ENCODE measurements at places on chromosomes 1 and 21.
A peak's percentile ranks its signal among the peaks of the same experiment; 100 is the strongest.

DNA sequence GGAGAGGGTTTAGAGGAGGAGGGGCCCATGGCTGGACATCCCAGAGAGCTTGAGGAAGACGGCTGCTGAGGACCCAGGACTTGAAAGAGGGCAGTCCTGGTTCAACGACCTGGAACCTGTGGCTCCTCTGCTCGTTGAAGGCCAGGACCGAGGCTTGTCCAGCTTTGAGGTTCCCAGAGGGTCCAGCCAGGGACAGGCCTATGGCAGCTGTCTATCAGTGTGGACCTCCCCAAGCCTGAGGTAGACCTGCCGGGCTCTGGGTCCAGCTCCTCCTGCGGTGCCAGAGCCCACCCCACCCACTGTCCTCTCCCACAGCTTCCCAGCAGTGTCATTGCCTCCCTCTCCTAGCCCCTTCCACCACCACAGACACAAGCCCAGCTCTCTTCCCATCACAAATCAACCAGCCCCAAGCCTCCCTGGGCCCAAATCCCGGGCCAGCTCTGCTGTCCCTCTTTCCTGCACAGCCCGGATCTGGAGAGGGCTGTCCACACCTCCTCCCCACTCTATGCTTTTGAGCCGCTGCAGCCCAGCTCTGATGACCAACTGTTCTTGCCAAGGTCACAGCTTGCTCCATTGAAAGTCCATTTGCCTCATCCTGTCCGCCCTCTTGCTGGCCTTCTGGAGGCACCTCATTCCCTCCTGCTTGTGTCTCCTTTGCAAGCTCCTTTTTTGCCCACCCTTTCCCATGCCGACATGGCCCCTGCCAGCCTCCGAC is 48.7 kb upstream of the EDN2 start:
- no peak for DNase-seq

GRCh38 chr1:31396633-31397351 is 16.2 kb upstream of the SERINC2 start:
- DNase-seq: peak; percentile 64

DNA sequence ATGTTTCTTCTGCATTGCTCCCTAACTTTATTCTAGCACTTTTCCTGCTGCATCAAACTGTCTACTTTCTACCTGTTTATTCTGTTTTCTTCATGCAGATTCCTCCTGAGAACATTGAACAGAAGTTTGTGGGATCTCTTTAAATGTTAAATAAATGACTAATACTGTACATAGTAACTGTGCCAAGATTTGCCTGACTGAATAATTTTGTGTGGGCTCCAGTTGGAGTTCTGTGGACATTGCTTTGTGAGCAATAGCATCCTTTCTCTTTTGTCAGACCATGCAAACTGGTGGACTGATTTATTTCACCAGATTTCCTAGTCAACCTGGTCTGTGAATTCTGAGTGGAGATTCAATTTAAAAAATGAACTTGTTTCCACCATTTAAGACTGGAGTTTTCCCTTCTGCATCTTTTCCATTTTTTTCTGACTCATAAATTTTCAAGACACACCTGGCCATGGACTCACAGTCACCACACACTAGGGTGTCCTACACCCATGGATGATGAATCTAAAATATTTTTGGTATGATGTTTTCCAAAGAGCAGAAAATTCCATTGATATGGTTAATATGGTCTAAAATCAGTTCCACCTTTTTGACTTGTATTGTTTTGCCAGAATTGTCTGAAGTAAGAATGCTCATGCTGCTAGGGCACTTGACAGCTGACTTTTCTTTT is 140.7 kb upstream of the SPAG17 start:
- DNase-seq: no peak

- no peak for DNase-seq
These were observed 654.5 kb downstream of the MATN1 start for GRCh38 chr1:30068787-30069472.

DNA sequence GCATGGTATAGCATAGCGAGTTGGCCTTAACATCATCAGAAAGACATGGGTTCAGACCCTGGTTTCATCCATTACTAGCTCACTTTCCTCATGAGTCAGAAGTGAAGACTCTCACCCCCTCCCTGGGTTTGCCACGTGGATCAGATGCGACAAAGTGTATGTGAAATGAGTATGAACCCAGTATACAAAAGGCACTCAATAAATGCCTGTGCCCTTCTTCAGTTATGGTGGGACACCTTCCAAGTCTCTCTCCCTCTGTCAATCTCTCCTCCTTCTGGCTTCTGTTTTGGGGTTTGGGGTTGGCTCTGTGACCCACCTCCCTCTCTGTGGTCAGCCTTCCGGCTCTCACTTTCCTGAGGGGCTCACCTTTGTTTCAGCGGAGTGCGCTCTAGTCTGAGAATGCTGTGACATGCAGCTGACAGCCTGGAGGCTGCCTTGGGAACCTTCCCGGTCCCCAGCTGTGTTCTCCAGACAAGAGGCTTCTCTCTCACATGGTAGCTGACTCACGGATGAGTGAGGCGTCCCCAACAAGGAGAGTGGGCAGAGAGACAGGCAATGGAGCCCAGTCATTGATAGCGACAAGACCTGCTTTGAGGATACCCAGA is 155.0 kb upstream of the EDN2 start:
- no peak for DNase-seq

DNA sequence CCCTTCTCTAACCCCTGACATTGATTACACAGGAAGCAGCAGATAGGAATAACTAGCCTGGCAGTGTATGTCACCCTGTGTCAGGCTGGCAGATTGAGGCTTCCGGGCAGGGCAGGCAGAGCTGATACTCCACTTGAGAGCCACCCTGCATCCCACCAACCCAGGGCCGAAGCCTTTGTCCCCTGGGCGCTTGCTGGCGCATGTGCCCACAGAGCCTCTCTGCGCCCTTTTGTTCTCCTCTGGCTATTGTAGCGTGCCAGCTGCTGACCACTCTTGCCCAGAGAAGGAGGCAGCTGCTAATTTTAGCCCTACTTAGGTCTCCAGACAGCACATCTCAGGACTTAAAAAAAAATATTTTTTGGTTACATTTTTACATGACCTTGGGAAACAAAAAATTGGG is 304.9 kb downstream of the HHAT start:
- DNase-seq: no peak

- DNase-seq: no peak
These were observed 586.4 kb upstream of the TMPRSS15 start for GRCh38 chr21:18989953-18990495.

DNA sequence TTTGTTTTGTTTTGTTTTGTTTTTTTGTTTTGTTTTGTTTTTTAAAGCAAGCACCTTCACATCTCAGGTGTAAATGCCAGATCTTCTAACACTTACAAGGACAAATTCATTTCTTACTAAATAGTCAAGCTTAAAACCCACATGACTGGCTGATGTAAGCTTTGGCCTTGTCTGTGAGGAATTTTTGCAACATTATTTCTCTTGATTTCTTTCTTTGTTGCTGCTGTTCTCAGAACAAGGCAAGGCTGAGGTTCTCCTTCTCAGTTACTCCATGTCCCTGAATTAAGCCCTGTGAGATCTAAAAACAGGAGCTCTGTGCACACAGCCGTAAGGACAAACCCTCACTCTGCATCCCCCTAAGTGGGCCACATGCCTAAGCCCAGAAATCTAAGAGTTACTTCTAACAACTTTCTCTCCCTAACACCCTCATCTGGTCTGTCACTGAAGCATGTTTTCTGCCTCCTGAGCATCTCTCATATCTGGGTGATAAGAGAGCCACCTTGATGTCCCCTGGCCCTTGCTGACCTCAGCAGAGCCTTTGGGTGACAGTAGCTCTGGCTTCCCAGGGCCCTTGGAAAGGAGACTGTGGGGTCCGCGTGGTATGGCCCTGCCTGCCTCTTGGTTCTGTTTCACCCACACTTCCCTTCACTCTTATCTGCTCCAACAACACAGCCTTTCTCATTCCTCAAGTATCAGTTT is 81.2 kb upstream of the HOOK1 start:
- no peak for DNase-seq
